ENCODE measurements at places on chromosomes 6 and 20. TPM values are rescaled to one million over a fixed set of nuclear protein-coding genes. Genes with fewer than 3 reads are reported as not detected.

SAMD3 gene
- total RNA-seq = 0.84 TPM

GSTA2 gene
- total RNA-seq = not detected

B4GALT5 gene
- 54.2 TPM for total RNA-seq

HLA-DOA gene
- 5.0 TPM for total RNA-seq

FNDC1 gene
- total RNA-seq = 1.2 TPM

SLC35D3 gene
- total RNA-seq = not detected

RAB44 gene
- total RNA-seq = 0.35 TPM

KIFC1 gene
- total RNA-seq = 0.19 TPM

ACSS1 gene
- 14.3 TPM for total RNA-seq

TBC1D32 gene
- 3.0 TPM for total RNA-seq

SEL1L2 gene
- not detected for total RNA-seq

CNR1 gene
- total RNA-seq = 16.7 TPM

ANKRD66 gene
- total RNA-seq = not detected

XKR7 gene
- not detected for total RNA-seq

Data from mesenteric fat pad (tissue), 1 donor.